ENCODE measurements at places on chromosomes 13 and 19.

GRCh38 chr13:99395436-99395835, 88.2 kb upstream of the GPR183 start:
- DNase-seq = no peak

GRCh38 chr19:4693471-4694121, 23.5 kb upstream of the MYDGF start:
- no peak for DNase-seq

GRCh38 chr19:56884441-56884840, 43.9 kb upstream of the PEG3 start:
- DNase-seq = no peak

GRCh38 chr13:22175815-22176214, 504.9 kb downstream of the FGF9 start:
- DNase-seq = no peak

- DNase-seq = no peak
Measured at GRCh38 chr19:33727331-33727998, 69.2 kb upstream of the KCTD15 start.

- no peak for DNase-seq
Measured at GRCh38 chr19:4455719-4456475, 1.7 kb downstream of the UBXN6 start.

DNA sequence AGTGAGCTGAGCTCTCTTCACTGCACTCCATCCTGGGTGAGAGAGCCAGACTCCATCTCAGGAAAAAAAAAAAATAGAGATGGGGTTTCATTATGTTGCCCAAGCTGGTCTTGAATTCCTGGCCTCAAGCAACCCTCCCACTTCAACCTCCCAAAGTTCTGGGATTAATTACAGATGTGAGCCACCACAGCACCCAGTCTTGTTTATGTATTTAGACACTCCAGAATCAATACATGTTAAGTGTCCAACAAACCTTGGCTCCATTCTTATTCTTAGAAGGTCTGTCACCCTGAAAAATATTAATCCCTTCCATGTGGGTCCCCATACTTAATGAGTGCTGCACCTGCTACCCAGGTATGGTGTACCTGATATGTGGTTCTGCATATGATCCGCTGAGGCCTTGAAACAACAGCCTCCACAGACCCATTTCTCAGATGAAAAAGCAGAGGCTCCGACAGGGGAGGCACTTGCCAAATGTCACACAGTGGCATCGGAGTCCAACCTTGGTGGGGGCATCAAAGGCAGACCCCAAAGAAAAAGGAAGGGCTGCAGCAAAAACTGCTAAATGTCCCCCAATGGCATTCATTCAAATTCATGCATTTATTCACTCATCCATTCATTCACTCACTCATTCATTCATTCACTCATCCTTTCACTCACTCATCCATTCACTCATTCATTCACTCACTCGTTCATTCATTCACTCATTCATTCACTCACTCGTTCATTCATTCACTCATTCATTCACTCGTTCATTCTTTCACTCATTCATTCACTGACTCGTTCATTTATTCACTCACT, 16.7 kb downstream of the TICAM1 start:
- no peak for DNase-seq

DNA sequence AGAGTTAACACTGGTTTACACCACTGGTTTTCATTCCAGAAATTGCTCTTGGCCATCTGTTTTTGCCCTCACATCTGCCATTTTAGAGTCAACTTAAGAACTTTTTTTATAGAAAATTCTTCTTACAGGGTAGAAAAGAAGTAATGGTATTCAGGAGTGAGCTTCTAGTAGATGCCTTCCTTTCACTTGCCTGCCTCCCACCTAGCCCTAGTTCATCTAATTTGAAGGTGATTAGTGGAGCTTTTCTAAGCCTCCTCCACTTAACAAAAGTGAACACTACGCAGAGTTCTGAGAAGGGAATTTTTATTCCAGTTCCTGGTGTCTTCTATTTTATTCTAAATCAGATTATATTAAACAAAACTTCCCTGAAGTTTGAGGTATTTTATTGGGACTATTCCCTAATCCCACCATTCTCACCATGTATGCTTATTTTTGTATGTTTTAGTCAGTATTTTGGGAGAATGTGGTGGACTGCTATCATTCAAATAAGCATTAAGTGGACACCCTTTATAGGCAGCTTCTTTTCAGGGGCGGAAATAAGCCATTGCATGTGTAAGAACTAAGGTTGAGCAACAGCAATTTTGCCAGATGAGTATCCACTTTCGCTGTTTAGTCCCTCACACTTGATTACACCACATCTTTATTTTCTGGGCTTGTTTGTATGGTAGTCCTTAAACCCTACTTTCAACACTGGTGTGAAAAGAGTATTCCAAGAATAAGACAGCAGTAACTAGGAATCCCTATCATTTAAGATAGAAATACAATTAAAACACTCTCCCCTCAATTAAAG, 156.9 kb downstream of the ENOX1 start:
- DNase-seq = no peak

DNA sequence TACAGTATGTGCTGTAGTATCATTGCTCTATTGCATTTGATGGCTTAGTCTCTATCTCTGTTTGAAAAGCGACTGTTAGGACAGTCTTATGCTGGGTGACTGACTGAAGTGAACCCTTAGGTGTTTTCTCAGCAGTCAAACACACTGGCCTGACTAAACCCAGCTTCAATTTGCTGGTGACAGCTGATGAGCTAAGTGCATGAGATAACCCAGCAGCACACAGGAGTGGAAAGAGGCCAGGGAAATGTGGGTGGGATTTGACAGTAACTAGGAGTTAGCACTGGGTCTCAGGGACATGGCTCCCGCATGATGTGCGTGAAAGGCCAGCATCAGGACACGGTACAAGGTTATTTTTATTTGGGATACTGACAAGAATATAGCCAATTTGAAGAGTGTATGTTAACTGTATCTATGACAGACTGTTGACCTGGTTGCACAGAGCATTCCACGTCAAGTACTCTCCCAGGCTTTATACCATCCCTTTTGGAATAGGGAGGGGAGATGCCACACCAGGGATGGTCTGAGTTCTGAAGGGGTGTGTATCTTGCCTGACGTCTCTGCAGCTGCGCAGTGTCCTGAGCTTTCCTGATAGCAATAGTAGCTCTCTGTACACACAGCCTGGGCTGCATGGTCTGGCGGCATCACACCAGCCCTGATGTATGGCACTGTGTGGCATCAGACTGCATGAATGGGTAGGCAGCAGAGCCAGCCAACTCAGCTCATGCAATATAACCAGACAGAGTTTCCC, 144.8 kb downstream of the FLT1 start:
- DNase-seq = no peak

DNA sequence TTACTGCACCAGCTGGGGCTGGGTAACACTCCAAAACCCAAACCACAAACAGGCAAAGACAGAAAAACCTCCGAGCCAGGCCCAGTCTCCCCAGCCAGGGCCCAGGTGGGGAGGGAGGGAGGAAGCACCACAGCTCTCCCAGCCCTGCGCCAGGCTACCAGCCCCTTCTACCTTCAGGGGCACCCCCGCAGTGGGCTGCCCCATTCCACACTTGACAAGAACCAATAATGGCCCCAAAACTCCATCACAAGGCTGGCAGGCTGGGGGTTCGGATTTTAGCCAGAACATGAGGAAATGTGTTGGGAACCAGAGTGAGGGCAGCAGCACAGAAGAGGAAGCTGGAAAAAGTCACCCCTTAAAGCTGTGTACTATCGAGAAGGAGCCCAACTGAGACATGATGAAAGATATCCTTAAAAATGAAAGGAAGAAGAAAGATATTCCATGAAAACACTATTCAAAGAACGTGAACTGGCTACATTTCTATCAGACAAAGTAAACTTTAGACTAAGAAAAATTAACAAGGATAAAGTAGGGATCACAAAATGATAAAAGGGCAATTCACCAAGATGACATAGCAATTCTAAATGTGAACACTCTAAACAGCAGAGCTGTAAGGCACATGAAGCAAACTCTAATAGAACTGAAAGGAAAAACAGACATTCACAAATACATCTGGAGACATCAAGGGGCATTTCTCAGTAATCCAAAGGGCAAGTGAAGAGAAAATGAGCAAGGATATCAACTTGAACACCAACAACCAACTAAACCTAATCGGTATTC, 12.9 kb downstream of the TUBGCP3 start:
- DNase-seq = peak; percentile 25

- no peak for DNase-seq
Measured at GRCh38 chr19:3979674-3980352, 5.5 kb downstream of the EEF2 start.

- DNase-seq = no peak
Measured at GRCh38 chr13:31638577-31638976, 100.7 kb upstream of the RXFP2 start.

GRCh38 chr13:42895776-42896175, 96.3 kb downstream of the EPSTI1 start:
- no peak for DNase-seq

DNA sequence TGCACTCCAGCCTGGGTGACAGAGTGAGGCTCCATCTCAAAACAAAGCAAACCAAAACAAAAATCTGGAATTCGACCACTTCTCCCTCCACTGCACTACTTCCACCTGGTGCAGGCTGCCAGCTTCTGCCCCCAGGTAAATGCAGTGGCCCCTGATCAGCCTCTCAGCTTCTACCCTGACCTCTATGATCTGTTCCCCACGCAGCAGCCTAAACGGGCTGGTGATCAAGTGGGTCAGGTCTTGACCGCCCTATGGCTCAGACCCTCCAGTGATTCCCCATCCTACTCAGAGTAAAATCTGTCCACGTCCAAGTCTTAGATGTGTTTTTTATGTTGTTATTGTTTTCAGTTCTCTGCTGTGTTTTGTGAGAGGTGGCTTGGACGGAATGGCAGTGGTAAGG, 163.9 kb downstream of the KCTD15 start:
- DNase-seq = no peak

GRCh38 chr19:44807162-44807561, 1.7 kb upstream of the BCAM start:
- DNase-seq = no peak

- no peak for DNase-seq
Measured at GRCh38 chr19:7926021-7926726, at the start of gene CTXN1. TSS of gene CTXN1 (minus strand) at chr19:7926135. CDS start at chr19:7925538, 597 bp downstream.

- DNase-seq = no peak
Measured at GRCh38 chr13:107999751-108000150, 215.6 kb downstream of the LIG4 start.

DNA sequence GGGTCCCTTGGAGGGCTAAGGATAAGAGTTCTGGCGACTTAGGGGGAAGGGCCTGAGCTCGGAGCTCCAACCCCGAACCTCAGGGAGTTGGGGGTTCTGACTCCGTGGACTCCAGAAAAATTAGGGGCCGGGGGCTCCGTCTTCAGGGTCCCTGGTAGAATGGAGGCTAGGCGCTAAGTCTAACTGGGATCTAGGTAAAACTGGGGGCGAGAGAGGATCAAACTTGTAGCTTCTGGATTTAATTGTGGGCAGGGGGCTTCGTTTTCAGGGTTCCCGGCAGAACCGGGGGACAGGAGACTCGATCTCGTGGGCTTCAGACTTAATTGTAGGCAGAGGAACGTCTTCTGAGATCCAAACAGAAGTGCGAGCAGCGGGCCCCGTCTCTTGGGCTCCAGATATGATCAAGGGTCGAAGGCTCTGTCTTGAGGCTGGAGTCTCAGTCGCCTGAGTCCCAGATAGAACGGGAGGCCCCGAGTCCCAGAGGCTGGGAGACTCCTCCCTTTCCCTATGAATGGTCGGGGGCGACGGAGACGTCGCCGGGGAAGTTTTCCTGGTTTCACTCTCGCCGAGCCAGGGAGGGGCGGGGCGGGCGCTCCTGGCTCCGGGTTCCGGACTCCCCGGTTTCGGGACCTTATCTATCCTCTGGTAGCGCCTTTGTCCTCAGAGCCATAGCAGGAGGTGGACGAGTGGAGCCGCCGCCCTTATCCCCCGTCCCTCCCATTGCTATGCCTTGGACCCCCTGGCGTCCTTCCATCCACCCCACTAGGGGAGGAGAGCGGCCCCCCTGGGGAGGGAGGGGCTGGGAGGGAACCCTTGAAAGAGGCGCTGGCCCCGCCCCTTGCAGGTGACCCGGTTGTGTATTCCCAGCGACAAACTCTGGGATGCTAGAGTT, 1.3 kb downstream of the NECTIN2 start:
- no peak for DNase-seq

DNA sequence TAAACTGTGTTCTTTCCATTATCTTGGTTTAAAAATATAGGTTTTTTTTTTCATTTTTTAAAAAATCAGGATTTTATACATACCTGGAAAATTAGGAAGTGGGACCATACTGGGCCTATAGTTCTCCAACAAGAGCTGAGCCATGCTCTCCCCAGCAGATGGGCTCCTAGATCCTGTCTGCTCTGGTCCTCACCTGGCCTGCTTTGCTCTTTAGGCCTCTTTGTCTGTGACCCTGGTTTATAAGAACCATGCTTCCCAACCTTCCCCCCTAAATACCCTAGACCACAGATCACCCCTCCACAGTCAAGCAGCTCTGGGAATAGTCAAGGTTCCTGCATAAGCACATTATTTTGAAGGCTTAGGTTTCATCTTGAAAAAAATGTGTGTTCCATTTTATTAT, 185.0 kb upstream of the TSHZ3 start:
- no peak for DNase-seq

- no peak for DNase-seq
Measured at GRCh38 chr19:43525836-43526771, 897 bp downstream of the ETHE1 start.

- DNase-seq = no peak
Measured at GRCh38 chr19:47093254-47093653, 20.3 kb downstream of the ZC3H4 start.

- DNase-seq = no peak
Measured at GRCh38 chr13:114134111-114134943, 1.9 kb upstream of the RASA3 start.

GRCh38 chr19:5052515-5052914, 83.6 kb downstream of the KDM4B start:
- no peak for DNase-seq

GRCh38 chr19:47106821-47107201, 6.8 kb downstream of the ZC3H4 start:
- no peak for DNase-seq

GRCh38 chr13:44052780-44053184, 173.1 kb downstream of the LACC1 start:
- no peak for DNase-seq

- DNase-seq = no peak
Measured at GRCh38 chr13:49040872-49041271, 65.2 kb downstream of the FNDC3A start.

DNA sequence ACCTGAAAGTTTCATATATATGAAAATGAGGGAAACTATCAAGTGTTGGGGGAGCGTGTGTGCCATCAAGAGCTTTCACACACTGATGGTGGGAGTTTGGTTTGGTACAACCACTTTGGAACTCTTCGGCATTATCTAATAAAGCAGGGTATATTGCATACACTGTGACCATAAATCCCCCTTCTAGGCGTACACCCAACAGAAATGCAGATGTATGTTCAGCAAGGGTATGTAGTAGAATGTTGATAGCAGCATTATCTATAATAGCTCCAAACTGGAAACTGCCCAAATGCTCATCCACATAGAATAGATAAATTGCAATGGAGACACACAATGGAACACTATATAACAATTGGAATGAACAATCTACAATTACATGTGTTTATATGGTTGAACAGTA, 70.8 kb downstream of the FAM216B start:
- no peak for DNase-seq

- peak; percentile 0 for DNase-seq
Measured at GRCh38 chr13:97141564-97142005, 80.5 kb upstream of the MBNL2 start.

Measured in bone marrow (tissue), 2 donors.